ENCODE measurements at places on chromosomes 3 and 15.

DNA sequence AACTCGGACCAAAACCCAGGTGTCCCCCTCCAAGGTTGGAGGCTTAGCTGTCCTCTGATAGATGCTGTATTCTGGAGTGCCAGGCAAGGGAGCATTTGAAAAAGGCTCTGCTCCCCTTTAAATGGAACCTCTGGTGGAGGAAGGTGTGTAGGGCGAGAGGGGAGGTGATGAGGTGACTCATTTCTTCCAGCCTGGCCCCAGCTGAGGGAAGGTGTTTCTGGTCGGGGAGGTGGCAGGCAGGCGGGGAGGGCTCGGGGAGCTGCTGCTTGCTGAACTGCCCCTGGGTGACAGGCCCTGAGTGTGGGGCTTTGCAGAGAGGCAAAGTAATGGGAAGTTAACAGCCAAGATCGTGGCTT, 18.8 kb downstream of the PSTPIP1 start:
- peak; percentile 92 for DNase-seq

DNA sequence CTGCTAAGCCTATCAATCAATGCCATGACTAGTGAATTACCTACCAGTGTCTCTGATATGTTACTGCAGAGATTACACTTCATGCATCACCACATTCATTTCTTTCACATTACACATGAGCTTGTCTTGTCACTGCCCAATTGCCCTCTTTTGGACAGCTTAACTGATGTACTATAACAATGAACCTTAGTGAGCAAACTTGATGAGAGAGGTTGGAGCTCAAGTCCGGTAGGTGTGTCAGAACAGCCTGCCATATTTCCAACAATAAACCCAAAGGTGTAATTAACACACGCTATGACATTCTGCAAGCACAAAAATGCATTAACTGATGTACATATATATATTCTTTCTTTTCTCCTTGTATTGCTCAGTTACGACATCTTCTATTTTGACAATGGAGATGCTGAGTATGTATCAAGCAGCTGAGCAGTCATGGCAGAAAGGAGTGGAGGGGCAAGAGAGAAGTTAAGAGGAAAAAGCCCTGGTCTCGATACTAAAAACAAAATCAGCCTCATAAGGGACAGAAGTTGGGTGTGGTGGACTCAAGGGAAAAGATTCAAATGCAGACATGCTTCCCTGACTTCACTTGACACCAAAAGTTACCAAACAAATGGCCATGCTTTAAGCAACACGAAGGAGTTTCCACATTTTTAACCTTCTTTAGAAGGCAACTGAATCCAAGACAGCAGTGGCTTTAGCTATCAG, 538.2 kb downstream of the FOXP1 start:
- DNase-seq: no peak

GRCh38 chr3:94101860-94102259, 39.0 kb downstream of the NSUN3 start:
- DNase-seq: no peak

GRCh38 chr15:80186597-80186996, 33.8 kb downstream of the FAH start:
- no peak for DNase-seq

DNA sequence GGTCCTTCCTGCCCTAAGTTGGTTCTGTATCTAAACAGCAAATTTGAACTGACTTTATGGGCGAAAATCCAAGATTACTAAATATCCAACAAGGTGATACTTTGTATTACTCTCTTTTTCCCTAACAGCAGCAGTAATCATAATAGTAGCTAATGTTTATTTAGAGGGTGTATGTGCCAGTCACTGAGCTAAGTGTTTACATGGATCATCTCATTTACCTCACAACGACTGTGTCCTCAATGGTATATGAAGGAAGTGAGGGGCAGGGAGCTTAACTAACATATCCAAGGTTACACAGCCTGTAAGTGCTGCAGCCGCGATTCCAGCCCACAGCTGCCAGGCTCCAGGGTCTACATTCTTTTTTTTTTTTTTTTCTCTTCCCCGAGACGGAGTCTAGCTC, 10.3 kb upstream of the LRRC34 start:
- DNase-seq: no peak

GRCh38 chr15:45121706-45122417, 7.7 kb downstream of the DUOXA2 start:
- DNase-seq: no peak

DNA sequence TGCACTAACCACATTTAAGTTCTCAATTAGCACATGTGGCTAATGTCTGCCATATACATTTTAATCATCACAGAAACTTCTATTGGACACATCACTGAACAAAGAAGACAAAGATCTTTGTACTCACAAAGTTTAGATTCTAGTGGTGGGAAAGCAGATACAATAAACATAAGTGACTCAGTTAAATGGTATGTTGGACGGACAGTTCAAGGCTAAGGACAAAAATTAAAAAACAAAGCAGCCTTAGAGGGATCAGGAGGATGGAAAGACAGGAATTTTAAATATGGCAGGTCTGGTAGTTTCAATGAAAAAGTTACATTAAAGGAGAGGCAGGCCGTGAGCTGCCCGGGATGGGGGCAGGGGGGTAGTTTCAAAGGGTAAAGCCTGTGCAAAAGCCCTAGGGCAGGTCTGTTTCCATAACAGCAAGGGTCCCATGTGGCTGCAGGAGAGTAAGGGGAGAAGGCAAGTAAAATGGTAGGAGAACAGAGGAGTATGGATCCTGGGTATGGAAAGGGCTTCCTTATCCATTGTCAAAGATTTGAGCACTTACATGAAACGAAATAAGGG, 220.7 kb downstream of the FHIT start:
- no peak for DNase-seq

GRCh38 chr15:101145362-101145761, 106.5 kb downstream of the CHSY1 start:
- DNase-seq: no peak

- no peak for DNase-seq
Observed at GRCh38 chr15:68213991-68214837, 9.1 kb upstream of the CALML4 start.

DNA sequence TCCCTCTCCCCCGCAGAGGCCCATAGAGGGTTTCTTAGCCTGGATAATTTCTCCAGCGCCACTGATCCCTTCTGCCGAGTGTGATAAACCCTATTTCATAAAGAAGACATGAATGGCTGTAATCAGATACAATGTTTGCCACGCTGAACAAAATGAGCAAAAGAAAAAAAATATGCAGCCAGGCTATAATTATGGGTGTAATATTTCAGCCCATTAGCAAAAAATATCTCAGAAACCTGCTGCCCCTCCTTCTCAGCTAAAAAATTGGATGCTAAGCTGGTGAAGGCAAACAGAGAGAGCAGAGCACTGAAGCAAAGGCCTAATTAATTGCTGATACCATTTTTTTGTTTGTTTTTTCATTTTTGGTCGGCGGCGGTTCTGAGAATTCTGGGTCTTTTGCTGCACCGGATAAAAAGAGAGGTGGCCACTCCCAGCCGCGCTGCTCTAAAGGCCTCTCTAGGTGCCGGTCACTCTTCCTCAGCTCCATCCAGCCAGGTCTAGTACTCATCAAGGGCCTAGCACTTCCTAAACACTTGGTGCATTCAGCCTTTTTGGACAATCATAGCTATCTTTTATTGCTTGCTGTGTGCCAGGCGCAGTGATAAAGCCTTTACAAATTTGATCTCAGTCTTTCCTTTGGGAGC, 128.7 kb upstream of the TLE3 start:
- DNase-seq: no peak

- DNase-seq: no peak
Observed at GRCh38 chr3:46695962-46696894, 2.7 kb upstream of the ALS2CL start.
